ENCODE measurements at places on chromosomes 3 and 15.

DNA sequence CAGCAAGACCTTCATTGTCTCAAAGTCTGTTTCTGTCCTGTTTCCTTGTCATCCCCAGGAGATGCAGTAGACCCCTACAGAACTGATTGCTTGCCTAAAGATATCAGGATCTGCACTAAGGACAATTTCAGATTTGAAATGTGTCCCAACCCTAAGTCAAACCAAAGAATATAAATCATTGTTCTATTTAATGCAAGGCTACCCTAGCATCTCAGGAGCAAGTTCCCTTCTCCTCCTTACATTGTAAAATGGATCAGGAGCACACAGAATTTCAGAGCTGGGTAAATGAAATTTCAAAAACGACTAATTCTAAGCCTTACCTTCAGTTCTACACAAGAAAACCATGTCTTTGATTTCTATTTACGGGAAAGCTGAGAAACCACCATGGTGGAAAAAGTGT lies 360.9 kb upstream of the KCNH8 start:
- DNase-seq = no peak

DNA sequence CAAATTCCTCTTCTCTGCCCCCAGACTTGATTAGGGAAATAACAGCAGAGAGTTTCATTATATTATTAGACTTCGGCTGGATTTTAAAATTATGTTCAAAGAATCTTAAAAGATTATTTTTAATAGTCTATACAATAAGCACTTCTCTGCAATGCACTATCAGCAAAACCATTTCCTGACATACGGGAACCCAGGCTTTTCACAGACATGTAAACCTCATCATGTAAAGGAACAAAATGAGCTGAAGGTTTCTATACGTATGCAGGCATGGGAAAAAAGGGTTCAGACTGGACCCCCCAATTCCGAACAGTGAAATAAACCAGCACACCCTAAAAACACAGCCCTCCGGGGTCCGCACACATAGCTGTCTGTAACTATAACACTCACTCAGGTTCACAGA lies 77.5 kb upstream of the LMOD3 start:
- DNase-seq = no peak

DNA sequence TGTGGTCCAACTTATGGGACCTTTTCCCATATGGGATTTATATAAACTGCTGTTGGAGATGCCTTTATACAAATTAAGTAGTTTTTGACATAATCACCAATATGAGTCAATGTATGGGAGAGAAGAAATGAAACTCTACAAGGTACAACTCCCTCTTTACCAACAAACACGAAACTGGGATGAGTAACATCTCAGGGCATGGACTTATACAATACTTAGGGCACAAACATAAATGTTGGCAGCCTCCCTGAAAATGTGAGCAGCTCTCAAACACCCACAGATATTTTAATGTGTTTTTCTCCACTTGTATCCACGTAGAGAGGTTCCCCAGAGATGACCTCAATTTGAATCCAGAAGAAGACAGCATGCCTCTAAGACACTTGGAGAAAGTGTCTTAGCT lies 161.6 kb downstream of the MAGI1 start:
- no peak for DNase-seq

DNA sequence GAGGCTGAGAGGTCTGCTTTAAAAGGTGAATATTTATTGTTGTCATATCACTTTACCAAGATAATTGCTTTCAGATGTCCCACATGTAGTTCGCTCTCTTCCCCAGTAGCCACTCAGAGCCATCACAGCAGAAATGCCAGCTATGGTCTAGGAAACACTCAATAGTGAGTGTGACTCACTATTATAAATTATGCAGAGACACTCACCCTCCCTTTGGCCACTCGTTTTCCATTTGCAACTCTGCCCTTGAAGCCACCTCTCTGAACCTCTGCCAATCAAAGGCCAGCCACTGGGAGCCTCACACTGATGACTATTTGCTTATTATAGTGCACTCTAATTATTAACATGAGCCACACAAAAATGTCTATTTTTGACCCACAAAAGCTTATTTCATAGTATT lies 328.1 kb upstream of the ATP10A start:
- DNase-seq = no peak
